ENCODE measurements at places on chromosomes 6 and 20.
A peak's percentile ranks its signal among the peaks of the same experiment; 100 is the strongest.

DNA sequence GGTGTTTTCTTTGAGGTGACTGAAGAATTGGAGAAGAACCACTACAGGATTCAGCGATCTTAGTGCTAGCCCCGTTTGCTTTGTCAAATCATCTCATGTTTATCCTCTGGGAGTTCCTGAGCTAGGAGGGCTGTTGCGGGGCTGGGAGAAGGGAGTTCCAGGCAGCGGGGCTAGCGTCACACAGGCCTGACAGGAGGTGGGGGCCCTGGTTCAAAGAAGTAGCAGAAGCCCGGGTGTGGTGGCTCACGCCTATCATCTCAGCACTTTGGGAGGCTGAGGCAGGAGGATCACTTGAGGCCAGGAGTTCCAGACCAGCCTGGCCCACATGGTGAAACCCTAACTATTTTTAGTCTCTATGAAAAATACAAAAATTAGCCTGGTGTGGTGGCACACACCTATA is 33.2 kb upstream of the SULF2 start:
- no peak for DNase-seq

GRCh38 chr20:53013183-53013582 is 41.0 kb downstream of the TSHZ2 start:
- DNase-seq: no peak

DNA sequence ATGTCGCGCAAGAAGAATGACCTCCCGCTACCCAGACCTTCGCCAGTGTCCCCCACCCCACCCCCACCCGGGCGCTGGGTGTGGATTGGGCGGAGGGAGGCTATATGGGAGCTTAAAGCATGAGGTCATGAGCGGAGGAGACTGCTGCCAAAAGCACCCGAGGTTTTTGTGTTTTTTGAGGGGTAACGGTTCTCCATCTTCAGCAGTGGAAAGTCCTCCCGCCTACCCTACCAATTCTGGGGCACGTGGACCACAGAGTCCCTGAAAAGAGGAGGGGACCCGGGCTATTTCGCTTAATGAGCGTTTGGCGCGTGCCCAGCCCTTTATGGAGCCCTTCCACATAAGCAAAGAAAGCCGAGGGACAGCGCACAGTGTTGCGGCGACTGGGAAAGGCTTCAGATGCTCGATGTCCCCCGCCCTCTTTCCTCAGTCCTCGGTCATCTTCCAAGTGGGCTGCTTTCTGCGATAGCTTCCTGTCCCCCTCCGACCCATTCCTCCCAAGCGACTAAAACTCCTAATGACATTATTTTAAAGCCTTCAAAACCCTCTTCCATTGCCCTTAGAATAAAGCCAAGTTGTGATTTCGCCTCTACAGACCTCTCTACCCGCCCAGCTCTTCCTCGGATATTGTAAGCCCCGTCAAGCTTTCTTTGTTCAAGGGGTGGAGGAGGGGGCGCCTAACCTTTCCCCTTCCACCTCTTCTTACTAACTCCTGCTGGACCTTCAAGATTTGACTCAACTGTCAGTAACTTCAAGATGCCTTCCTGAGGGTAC is 2.1 kb upstream of the TRERF1 start:
- DNase-seq: peak; percentile 37

DNA sequence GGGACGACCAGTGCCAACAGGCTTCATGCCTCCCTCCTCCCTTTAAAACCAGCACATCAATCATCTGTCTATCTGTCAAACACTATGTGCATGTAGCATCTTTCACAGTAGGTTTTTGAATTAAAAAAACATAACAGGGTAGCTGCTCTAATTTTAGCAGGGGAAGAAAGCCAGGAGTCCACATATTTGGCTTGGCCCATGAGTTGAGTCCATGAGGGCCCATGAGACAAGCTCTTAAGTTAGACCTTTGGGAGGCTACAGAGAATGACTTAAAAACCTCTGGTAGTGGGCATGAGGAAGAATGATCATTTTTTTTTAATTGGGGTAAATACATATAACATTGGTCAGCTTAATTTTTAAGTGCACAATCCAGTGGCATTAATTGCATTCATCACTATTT is 194.9 kb downstream of the UTRN start:
- DNase-seq: no peak

DNA sequence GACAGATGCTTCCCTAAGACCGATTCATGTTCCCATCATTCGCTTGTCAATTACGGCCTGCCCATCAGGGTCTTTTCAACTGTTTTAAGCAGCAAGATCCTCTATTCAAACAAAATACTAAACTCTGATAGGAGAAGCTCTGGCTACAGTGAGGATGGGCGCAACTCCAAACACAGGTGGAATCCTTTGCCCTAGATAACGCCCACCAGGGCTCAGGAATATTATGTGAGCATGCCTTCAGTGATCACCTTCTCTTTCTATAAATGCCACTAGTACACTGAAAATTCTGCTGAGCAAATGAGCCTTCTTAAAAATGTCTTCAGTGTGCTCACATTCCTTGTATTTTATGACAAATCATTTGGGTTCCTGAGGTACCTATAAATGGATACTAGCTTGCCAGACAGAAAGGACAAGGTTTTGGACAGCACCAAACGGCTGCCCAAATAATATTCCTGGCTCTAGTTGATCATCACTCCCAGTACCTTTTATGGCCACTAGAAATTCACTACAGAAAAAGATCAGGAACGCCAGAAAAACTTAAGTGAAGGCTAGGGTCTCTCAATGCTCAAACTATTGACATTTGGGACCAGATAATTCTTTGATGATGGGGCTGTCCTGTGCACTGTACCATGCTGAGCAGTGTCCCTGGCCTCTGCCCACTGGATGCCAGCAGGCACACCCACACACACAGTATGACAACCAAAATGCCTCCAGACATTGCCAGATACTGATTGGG is 13.1 kb downstream of the ZNF217 start:
- DNase-seq: no peak

GRCh38 chr20:62352402-62353288 is 14.5 kb downstream of the LAMA5 start:
- peak; percentile 93 for DNase-seq

- DNase-seq: no peak
These were observed 7.5 kb downstream of the HMGN4 start for GRCh38 chr6:26545627-26546026.

GRCh38 chr20:37331060-37331857 is 14.7 kb upstream of the SRC start:
- no peak for DNase-seq

GRCh38 chr20:54377992-54378773 is 97.2 kb upstream of the DOK5 start:
- no peak for DNase-seq

- DNase-seq: peak; percentile 40
These were observed 5.2 kb upstream of the ADRM1 start for GRCh38 chr20:62297449-62298227.

DNA sequence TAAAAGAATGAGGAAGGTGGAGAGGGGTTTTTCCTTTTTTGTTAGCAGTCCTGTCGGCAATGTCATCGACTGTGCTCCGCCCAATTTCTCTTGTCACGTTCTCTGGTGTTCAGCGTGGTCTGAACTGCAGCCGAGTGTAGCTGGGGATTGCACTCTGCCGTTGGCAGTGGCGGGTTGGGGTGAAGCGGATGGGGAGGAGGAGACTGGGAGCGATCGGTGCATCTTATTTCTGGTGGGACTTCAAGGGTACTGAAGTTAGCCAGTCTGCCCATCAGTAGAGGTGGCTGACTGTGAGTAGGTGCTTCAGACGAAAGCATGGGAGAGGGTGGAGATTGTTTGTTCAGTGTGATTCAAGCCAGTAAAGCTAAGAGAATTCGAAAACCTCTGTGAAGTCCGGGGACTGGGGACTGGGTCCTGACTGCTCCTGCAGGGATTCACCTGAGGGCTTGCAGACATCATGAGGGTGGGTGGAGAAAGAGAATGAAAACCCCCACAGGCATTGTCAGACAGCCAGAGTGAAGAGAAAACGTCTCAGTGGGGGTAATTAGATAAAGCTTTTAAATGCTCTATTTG is 5.1 kb downstream of the RREB1 start:
- peak; percentile 31 for DNase-seq

DNA sequence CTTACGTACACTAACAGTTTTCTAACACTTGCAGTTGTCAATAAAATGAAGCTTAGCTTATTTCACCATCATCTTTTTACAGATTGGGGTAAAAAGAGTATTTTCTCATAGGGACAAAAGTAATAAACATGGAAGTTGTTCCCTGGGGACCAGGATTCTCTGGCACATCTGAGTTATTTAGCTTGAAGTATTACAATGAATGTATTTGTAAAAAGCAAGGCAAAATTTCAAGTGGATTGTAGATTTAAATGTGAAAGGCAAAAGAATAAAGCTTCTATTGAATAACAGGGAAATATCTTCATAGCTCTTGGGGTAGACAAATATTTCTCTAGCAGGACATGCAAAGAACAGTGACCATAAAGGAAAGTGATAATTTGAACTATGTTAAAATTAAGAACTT is 260.0 kb upstream of the ECI2 start:
- DNase-seq: no peak

- DNase-seq: no peak
These were observed 356.4 kb downstream of the CDH4 start for GRCh38 chr20:61608275-61609085.

DNA sequence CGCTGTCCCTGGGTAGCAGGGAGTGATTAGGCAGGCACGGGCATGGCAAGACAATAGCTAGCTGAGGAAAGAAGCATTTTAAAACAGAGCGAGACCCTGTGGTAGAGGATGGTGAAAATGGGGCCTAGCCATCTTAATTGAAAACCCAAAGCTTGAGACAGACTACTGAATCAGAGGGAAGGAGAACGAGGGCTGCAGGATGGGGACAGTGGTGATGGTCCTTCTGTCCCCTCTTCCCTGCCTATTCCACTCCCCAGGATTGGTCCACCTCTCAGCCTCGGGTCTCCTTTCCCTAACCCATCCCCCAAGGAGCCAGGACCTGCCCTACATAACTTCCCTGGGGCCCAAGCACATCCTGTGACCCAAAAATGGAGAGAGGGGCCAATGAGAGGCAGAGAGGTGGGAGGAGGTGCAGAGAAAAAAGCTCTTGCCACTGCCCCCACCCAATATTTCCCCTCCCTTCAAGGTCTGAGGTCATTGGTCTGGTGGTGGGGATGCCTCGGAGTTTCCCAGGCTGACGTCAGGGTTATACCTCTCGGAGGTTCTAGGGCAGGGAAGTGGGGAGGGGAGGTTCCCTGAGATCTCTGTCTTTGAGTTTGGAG is 884 bp upstream of the CUTA start:
- DNase-seq: no peak

- no peak for DNase-seq
These were observed 71.0 kb upstream of the MRAP2 start for GRCh38 chr6:83962582-83962981.

GRCh38 chr6:154996841-154997311 is 1.8 kb downstream of the TIAM2 start:
- DNase-seq: no peak

DNA sequence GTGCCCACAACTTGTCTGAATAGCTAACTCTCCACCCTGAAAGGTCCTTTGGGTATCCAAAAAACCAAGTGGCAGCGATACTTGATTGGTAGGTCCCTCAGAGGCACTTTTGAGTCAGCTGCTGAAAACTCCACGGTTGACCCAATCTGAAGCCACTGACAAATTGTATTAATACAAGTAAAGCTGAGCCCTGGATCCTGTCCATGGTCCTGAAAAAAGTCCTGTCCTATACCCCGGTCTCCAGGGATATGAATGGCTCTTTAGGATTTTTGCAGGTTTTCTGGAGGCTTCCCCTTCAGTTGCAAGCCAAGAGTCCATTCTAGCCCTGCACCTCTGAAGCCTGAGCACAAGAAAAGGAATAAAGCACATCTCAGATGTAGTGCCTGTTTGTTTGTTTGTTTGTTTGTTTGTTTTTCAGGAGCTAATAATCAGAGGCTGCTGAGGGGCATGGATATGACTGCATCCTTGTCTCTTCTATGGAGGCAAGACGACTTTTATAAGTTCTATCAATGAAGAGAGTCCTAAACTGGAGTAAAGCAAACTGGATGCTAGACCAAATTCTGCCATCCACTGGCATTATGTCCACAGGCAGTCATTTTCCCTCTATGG is 1.7 kb upstream of the SLC12A5 start:
- peak; percentile 32 for DNase-seq

- no peak for DNase-seq
These were observed 107.4 kb downstream of the SAMD5 start for GRCh38 chr6:147615659-147616456.

GRCh38 chr20:35108921-35109320 is 16.3 kb upstream of the TRPC4AP start:
- DNase-seq: no peak

- DNase-seq: no peak
These were observed 21.6 kb downstream of the TPX2 start for GRCh38 chr20:31760519-31761240.

DNA sequence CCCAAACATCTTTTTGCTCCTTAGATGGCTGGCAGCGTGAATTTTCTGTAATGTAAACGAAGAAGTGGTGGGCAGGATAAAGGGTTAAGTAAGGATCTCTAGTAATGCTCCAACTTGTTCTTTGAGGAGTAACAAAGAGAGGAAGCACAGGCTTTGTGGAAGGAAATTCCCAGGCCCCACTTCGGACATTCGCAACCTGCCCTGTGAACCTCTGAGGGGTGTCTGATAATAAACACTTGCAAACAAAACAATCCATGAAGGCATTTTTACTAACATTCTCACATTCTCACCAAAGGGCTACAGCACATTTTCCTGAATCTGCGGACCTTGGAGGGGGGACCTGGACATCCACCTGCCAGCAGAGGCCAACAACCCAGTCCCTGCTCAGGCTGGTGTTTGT is 25.8 kb upstream of the ADGRF5 start:
- no peak for DNase-seq

GRCh38 chr6:43024436-43024835 is 3.0 kb downstream of the RRP36 start:
- DNase-seq: no peak

GRCh38 chr20:9407805-9408421 is 106.5 kb upstream of the LAMP5 start:
- peak; percentile 53 for DNase-seq

All from prostate gland (tissue), 2 donors.